IMR-90 (cell line): ENCODE measurements at places on chromosomes 3 and 15. TPM values are rescaled to one million over a fixed set of nuclear protein-coding genes. Genes with fewer than 3 reads are reported as not detected.
A peak's percentile ranks its signal among the peaks of the same experiment; 100 is the strongest.

Gene CD200
- total RNA-seq: 0.83 and 1.1 TPM in 2 replicates

DNA sequence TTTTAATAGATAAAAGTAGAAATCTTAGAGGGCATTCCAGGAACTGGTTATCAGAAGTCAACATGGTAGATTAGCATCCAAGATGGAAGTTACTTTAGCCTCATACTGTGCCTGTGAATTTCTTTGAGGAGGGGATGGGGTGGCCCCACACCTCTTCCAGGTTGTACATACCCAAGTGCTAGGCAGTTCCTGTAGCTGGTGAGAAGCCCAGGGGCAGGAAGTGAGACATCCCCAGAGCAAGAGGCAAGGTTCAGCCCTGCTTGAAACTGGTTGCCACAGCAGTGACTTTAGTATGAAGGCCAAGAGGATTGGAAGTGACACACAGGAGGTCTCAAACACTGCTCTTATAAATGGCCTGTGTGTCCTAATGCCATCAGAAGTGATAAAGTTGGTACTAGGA lies 11.9 kb downstream of the GTPBP8 start:
- peaks cover 32% of the 10 kb centered on the region for H3K36me3 ChIP-seq
- no peak overlapping the region for H3K27ac ChIP-seq
- DNase-seq: no peak
- H3K4me3 ChIP-seq: no peak overlapping the region
- no peaks in the 10 kb centered on the region for H3K27me3 ChIP-seq

Gene PDZRN3
- 17.0 and 17.8 TPM in 2 replicates for total RNA-seq

- no peaks in the 10 kb centered on the region for H3K27me3 ChIP-seq
- H3K27ac ChIP-seq: no peak overlapping the region
- H3K4me1 ChIP-seq: peaks cover 2% of the 10 kb centered on the region; the same call in 1 of the 2 replicates
- H3K36me3 ChIP-seq: no peaks in the 10 kb centered on the region; the same call in 1 of the 2 replicates
- peak; percentile 47 for DNase-seq
- no peak overlapping the region for H3K4me3 ChIP-seq
These were observed 44.5 kb downstream of the POC1A start for GRCh38 chr3:52109611-52110301.

Gene CYP1A1
- total RNA-seq: under 0.01 TPM in 2 replicates

- no peak for DNase-seq
- H3K36me3 ChIP-seq: no peaks in the 10 kb centered on the region
- no peak overlapping the region for H3K4me3 ChIP-seq
- H3K27me3 ChIP-seq: peaks cover 33% of the 10 kb centered on the region
- H3K4me1 ChIP-seq: no peaks in the 10 kb centered on the region
These were observed 66.2 kb downstream of the SAMMSON start for GRCh38 chr3:70065696-70066253.

DNA sequence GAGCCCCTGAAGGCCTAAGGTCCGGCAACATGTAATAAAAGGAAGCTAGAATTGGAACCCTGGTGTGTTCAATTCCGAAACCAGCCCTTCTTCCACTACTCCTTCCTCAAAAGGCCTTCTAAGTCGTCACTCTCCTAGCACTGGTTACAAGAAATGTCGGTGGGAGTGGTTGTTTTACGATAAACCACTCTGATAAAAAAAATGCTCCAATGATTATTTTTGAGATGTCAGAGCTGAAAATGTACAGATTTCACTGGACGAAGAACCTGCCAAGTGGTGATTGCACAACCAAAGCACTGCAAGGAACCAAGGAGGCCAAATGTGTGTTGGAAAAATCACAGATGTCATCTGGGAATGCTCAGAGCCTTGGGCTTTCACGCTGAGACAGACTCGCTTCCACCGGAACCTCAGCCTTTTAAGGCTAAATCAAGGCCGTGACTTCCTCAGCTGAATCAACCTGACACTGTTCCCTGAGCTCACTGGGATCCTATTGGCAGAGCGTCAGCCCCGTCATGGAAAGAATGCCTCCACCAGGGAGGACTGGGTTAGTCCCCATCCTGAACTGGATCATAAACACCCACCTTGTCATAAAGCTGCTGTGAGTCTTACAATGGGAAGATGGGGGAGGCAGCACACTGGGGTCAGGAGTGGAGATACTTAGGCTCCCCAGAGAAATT lies 108.1 kb upstream of the THBS1 start:
- DNase-seq: peak; percentile 99
- no peak overlapping the region for H3K4me3 ChIP-seq
- H3K27me3 ChIP-seq: no peaks in the 10 kb centered on the region
- peaks cover 15% of the 10 kb centered on the region; the same call in 1 of the 2 replicates for H3K4me1 ChIP-seq
- H3K27ac ChIP-seq: peak overlapping the region; percentile 99; the same call in 1 of the 2 replicates
- H3K36me3 ChIP-seq: no peaks in the 10 kb centered on the region

DNA sequence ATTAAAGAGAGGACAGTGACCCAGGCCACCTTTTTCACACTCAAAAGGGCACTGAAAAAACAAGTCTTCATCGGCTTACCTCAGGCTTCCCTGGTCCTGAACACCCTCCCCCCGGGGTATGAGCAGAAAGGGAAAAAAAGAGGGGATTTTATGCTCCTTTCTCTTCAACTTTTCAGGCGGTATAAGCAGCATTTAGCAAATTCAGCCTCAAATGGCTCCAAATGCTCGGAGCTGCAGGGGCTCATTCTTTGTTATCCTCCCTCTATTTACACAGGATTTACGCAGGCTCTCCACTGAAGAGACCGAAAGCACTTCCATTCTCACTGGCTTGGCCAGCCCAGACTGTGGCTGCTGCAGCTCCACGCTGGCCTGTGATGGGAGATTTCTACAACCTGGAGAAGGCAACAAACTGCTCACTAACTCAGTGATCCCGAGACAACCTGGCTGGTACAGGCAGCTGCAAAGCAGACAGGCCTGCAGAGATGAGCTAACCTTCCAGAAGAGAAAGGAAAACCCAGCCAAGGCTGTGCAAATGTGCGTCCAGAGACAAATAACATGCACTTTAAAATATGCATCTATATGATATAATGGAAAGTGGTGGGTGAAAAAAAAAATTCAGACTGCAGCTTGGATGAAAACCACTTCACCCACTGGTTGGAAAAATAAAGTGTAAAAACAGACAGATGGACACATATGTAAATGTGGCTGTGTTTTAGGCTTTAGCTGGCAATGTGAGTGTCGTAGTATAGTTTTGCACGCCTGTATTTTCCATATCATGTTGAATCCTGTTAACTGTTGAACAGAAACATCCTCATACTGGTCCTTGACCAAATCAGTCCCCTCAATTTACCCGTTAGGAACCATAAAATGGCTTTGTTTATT lies 54.2 kb downstream of the MEIS2 start:
- H3K27me3 ChIP-seq: no peaks in the 10 kb centered on the region
- peaks cover 14% of the 10 kb centered on the region; the same call in 1 of the 2 replicates for H3K36me3 ChIP-seq
- DNase-seq: no peak
- no peak overlapping the region for H3K27ac ChIP-seq

DNA sequence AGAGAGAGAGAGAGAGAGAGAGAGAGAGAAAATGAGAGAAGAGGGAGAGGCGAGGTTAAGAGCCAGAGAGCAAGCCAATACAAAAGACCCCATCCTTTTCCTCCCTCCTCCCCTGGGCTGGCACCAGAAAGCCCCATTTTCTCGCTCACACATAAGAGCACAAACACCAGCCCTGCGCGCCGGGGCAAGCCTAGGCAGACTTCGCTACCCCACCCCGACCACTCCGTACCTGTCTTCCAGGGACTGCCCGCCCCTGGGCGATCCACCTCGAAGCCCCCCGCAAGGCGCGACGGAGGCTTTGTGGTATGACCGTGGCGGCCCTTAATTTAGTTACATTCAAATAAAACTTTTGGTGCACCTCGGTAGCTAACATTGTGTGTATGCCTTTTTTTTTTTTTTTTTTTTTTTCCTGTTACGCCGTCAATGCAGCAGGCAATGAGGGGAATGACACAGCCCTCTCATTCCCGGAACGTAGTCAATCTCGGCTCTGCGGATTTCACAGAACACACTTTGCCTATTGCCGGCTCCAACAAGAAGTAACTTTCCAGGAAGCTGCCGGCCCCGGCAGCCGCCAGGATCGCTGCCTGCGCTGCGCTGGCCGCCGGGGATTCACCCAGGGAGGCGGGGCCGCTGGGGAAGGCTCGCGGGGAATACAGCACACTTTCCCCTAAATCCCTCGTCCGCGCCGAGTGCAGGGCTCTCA lies 7.7 kb downstream of the BCL6 start:
- H3K27ac ChIP-seq: peak overlapping the region; percentile 87
- H3K4me1 ChIP-seq: peaks cover 20% of the 10 kb centered on the region
- H3K27me3 ChIP-seq: no peaks in the 10 kb centered on the region
- H3K4me3 ChIP-seq: peak overlapping the region; percentile 46
- peaks cover 8% of the 10 kb centered on the region for H3K36me3 ChIP-seq
- peak; percentile 65 for DNase-seq

- H3K4me1 ChIP-seq: peaks cover 16% of the 10 kb centered on the region
- H3K36me3 ChIP-seq: no peaks in the 10 kb centered on the region
- no peak overlapping the region for H3K27ac ChIP-seq
- no peaks in the 10 kb centered on the region for H3K27me3 ChIP-seq
- no peak overlapping the region for H3K4me3 ChIP-seq
- no peak for DNase-seq
These were observed 222.6 kb upstream of the NANOGP8 start for GRCh38 chr15:35307676-35308075.

DNA sequence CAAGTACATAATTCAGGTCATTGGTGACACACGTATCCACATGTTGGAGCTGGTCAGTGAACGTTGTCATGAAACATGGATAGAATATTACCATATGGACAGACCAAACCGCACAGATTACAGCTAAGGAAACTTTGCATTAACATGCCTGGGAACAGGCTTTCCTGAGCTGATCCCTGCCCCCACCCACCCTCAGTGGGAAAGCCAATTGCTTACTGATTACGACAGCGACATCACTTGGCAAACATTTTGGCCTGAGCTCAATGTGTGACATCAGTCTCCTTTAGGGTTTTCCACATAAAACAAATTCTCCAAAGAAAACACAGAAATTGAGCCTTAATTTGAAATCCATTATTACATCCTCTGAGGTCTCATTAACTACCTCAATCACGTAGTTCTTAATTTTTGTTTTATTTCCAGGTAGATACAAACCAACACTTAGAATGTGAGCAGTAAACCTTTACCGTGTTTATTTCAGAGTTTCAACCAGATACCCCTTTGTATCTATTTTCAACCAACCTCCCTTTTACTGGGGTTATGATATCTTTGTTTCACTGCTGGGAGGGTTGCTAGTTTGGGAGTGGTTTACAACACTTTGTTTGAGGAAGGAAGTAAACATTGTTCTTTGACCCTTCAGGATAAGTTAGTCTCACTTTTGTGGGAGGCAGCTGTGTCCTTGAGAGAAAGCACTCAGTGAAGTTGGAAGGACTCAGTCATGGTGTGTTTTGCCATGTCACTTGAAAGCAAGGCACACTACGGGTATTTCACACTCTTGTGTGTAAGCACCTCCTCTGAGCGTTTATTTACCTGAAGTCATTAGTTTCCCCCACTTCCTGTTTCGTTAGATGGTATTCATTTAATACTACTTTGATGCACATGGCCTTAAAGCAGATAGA lies 103.1 kb downstream of the CMSS1 start:
- H3K27ac ChIP-seq: peak overlapping the region; percentile 34; the same call in 1 of the 2 replicates
- peak; percentile 76 for DNase-seq
- H3K4me1 ChIP-seq: peaks cover 11% of the 10 kb centered on the region

DNA sequence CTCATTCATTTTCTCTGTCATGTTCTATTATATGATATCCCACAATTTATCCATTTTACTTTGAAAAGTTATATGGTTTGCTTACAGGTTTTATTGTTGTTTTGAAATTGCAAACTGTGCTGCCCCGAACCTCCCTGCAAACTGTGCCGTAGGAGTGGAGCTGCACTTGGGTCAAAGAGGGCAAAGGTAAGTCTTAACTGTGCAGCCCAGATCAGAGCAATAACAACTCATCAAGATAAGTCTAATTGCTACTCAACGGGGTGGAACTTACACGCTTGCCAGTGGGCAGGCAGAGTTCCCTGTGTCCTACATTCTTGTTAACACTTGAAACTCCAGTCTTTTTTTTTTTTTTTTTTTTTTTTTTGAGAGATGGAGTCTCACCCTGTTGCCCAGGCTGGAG lies 33.2 kb downstream of the ZDHHC19 start:
- no peak for DNase-seq
- no peak overlapping the region for H3K4me3 ChIP-seq
- no peak overlapping the region for H3K27ac ChIP-seq
- H3K4me1 ChIP-seq: peaks cover 3% of the 10 kb centered on the region; the same call in 1 of the 2 replicates

DNA sequence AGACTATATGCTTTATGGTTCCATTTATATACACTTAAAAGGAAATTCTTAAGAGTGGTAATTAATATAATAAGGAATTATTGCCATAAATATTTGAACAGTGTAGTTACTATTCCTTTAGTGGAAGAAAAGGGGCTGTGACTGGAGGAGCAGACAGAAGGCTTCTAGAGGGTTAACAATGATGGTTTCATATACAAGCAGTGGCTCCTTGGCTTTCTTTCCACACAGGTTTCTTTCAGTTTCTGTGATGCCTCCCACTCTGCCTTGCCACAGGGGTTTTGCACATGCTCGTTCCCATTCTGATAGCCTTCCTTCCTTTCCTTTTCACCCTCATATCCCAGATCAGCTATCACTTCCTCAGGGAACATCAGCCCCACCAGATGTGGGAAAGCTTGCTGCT lies 108.8 kb upstream of the LYSMD4 start:
- H3K27ac ChIP-seq: no peak overlapping the region
- no peak overlapping the region for H3K4me3 ChIP-seq
- no peaks in the 10 kb centered on the region for H3K36me3 ChIP-seq
- no peaks in the 10 kb centered on the region for H3K4me1 ChIP-seq
- H3K27me3 ChIP-seq: no peaks in the 10 kb centered on the region

Gene AQP9
- total RNA-seq: not detected in 2 replicates

DNA sequence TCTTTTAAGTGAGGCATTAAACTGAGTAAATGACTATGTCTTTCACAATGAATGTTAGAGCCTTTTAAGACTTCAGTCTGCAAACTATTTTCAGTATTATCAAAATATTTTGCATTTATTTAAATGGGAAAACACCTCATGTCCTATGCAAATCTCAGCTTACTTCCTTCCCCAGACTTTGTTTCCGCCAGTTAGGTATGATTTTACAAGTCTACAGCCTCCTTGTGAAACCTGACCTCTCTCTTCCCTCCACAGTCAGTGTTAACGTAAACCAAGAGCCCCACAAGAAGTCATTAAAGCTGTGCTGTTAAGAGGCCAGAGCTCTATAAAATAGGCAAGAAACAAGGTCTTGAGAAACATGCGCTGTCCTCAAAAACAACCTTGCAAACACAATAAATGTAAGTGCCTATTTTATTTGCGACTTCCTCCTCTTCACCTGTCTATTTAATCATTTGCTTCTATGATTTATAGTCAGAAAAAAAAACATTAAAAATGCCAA lies 48.3 kb downstream of the PRTG start:
- H3K27me3 ChIP-seq: peaks cover 25% of the 10 kb centered on the region
- H3K4me3 ChIP-seq: no peak overlapping the region
- H3K27ac ChIP-seq: no peak overlapping the region
- peak; percentile 83 for DNase-seq
- H3K36me3 ChIP-seq: no peaks in the 10 kb centered on the region
- H3K4me1 ChIP-seq: peaks cover 7% of the 10 kb centered on the region

GRCh38 chr15:90270502-90271150 lies 5.2 kb downstream of the NGRN start:
- peaks cover 31% of the 10 kb centered on the region for H3K36me3 ChIP-seq
- DNase-seq: no peak
- no peak overlapping the region for H3K27ac ChIP-seq
- H3K4me1 ChIP-seq: peaks cover 3% of the 10 kb centered on the region; the same call in 1 of the 2 replicates
